ENCODE measurements at places on chromosomes 6 and 20. TPM values are rescaled to one million over a fixed set of nuclear protein-coding genes. Genes with fewer than 3 reads are reported as not detected.

IPCEF1 gene
- 0.88 TPM for total RNA-seq

DNA sequence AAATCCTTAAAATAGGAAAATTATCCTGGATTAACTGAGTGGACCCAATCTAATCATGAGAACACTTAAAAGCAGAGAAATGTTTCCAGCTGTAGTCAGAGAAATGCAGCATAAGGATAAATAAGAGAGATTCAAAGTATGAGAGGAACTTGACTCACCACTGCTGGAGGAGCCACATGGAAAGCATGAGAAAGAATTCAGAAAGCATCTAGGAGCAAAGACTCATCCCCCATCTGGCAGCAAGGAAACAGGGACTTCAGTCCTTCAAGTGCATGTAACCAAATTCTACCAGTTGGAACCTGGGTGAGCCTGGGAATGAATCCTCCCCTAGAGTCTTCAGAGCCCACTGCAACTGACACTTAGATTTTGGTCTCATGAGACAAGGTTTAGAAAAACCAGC lies 33.7 kb downstream of the RNF146 start:
- DNase-seq: peak; percentile 80

DNA sequence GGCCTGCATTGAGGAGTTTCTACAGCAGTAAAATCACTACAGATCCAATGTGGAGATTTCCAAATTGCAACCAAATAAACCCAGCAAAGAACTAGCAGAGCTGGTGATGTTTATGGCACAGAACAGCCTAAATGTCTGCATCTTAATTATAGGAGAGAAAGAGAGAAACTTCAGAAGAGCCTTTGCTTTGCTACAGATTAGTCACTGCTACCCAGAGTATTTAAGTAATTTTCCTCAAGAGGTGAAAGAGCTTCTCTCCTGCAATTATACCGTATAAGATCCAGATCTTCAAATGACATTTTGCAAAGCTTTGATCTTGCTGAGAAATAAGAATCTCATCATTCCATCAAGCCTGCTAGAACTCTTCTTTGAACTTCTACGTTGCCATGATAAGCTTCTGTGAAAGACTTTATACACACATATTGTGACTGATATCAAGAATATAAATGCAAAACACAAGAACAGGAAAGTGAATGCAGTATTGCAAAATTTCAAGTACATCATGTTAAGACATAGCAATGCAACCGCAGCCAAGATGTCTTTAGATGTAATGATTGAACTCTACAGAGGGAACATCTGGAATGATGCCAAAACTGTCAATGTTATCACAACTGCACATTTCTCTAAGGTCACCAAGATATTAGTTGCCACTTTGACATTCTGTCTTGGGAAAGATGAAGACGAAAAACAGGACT lies 48.0 kb downstream of the MKKS start:
- DNase-seq: no peak

TMEM74B gene
- total RNA-seq: not detected

DYNLT2 gene
- 1.8 TPM for total RNA-seq
